GM23248 (cell line): ENCODE measurements at places on chromosomes 6 and 20. TPM values are rescaled to one million over a fixed set of nuclear protein-coding genes. Genes with fewer than 3 reads are reported as not detected.
A peak's percentile ranks its signal among the peaks of the same experiment; 100 is the strongest.

Gene MC3R
- total RNA-seq, result not detected in 2 replicates

Gene ADAT2
- total RNA-seq, result 3.2 and 3.4 TPM in 2 replicates

Gene WASF1
- total RNA-seq, result 12.3 and 14.4 TPM in 2 replicates

Gene MYH7B
- under 0.01 and 0.11 TPM in 2 replicates for total RNA-seq

- DNase-seq, result no peak
- H3K36me3 ChIP-seq, result no peaks in the 10 kb centered on the region
- no peaks in the 10 kb centered on the region for H3K27me3 ChIP-seq
- no peak overlapping the region for H3K4me3 ChIP-seq
- H3K4me1 ChIP-seq, result no peaks in the 10 kb centered on the region
- H3K27ac ChIP-seq, result no peak overlapping the region
Measured at GRCh38 chr6:143039548-143039947, 21.1 kb upstream of the AIG1 start.

DNA sequence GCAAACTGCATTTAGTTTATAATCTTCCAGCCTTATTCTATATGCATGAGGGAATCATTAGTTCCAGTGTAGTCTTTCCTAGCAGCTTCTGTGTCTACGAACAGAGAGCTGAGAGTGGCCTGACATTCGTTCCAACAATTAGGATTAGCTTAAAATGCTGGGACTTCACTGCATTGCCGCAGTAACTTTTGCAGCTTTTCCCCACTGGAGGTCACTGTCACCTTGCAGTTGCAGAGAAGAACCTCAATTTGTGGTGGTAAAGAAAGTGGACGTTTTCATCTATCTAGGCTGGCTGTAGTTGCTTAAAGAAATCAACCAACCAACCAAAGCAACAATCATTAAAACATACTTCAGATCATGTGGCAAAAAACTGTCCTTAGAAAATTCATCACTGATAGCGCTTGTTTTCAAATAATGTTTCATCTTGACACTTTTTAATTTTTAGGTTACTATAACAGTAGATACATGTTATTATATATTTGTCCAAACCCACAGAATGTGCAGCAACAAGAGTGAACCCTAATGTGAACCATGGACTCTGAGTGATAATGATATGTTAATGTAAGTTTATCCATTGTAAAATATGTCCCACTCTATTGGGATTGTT, 12.2 kb downstream of the MYLK4 start:
- H3K27me3 ChIP-seq, result no peaks in the 10 kb centered on the region
- peaks cover 3% of the 10 kb centered on the region; the same call in 1 of the 2 replicates for H3K4me1 ChIP-seq
- no peak overlapping the region for H3K27ac ChIP-seq
- H3K4me3 ChIP-seq, result no peak overlapping the region
- peak; percentile 71 for DNase-seq

DNA sequence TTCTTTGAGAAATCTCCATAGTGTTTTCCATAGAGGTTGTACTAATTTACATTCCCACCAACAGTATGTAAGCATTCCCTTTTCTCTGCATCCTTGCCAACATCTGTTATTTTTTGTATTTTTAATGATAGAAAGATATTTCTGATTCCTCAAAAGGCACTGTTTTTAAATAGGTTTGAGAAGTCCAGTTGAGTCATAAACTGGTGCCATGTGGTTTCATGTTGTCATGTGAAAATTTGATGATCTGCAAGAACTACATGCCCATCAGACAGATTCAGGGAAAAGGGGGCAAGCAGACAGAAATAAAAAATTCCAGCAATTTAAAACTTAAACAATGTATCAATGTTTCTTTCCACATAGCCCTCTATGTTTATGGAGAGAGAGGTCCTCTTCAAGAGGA, 227.5 kb downstream of the KCNQ5 start:
- no peak overlapping the region for H3K4me3 ChIP-seq
- no peaks in the 10 kb centered on the region for H3K36me3 ChIP-seq
- no peak overlapping the region for H3K27ac ChIP-seq
- H3K4me1 ChIP-seq, result no peaks in the 10 kb centered on the region
- no peaks in the 10 kb centered on the region for H3K27me3 ChIP-seq

DNA sequence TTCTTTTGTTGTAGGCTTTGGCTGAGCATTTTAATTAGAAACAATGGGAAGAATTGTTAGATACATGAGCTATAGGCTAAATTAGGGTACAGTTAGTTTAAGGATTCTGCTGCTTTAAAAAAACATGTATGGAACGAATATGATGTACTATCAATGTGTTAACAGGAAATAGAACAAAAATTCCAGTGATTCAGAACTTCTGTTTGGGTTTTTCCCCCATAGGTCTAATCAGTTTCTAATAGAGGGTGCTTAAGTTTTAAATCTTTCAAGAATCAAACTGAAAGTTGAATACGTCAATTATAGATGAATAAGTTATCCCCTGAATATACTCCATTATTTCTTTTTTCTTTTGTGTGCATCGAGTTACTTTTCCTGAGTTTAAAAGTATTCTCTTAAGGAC, 1.9 kb downstream of the TAB2 start:
- peak; percentile 28 for DNase-seq
- H3K4me3 ChIP-seq, result peak overlapping the region; percentile 93
- H3K27ac ChIP-seq, result peak overlapping the region; percentile 69
- peaks cover 37% of the 10 kb centered on the region for H3K4me1 ChIP-seq

GRCh38 chr6:31614684-31615578, at the start of gene AIF1:
AIF1 (plus strand) TSS chr6:31615234; CDS start chr6:31615330, 96 bp downstream.
- no peaks in the 10 kb centered on the region for H3K4me1 ChIP-seq
- no peaks in the 10 kb centered on the region for H3K27me3 ChIP-seq
- no peak within 1 kb of the TSS for H3K27ac ChIP-seq
- H3K36me3 ChIP-seq, result no peaks in the 10 kb centered on the region

DNA sequence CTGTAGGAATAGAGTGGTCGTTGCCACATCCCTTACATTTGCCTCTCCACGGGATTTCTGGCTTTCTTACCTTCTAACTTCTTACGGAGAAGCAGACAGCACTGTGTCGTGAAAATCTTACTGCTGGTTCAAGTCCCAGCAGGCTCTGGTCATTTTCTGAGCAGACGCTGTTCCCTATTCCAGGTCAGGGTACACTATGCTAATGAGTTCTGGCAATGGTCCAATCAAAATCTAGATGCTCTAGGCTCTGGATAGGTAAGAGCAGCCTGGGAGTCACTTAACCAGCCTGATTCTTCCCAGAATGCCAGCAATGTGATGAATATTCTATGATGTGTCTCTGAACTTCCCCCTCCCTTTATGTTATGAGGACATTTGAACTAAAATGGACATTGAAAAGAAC, at the start of gene GCM1:
Gene GCM1 (minus strand): TSS at position 158 of the 400 bp plus-strand sequence. CDS start 3,209 bp downstream, outside the sequence.
- H3K36me3 ChIP-seq, result no peaks in the 10 kb centered on the region
- H3K4me1 ChIP-seq, result no peaks in the 10 kb centered on the region
- H3K27me3 ChIP-seq, result no peaks in the 10 kb centered on the region; the same call in 1 of the 2 replicates
- H3K4me3 ChIP-seq, result no peak within 1 kb of the TSS
- H3K27ac ChIP-seq, result no peak within 1 kb of the TSS
- DNase-seq, result no peak

DNA sequence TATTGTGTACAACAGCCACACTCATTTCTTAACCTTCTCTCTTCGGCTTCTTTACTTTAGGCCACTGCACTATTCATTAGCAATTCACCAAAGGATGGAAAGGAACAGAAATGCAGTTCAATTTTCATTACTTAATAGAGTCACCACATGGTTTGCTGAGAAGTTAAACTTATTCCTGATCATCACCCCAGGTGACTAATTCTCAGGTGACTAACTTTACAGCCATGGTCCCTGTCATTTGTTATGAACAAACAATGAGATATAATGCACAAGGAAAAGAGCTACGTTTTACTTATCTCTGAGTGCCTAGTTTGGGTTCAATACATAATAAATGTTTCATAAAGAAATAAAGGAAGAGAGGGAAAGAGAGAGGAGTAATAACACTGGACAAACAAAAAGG, 45.8 kb upstream of the DST start:
- H3K36me3 ChIP-seq, result no peaks in the 10 kb centered on the region
- peak; percentile 61 for DNase-seq
- peaks cover 86% of the 10 kb centered on the region for H3K4me1 ChIP-seq
- H3K4me3 ChIP-seq, result peak overlapping the region; percentile 74
- peak overlapping the region; percentile 92 for H3K27ac ChIP-seq

DNA sequence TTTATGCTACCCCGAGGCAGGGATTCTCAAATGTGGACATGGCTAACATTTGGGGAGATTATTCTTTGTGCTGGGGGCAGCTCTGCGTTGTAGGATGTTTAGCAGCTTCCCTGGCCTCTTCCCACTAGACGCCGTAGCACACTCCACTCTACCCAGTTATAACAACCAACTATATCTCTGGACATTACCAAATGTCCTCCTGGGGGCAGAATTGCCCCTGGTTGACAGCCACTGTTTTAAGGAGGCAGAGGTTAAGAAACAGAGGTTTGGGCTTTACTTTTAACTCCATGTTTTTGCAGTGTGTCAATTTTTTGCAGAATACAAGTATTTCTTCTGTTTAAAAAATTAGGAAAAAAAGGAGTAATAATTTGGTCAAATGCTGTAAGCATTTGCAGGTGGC, 56.2 kb upstream of the BMP6 start:
- DNase-seq, result no peak
- H3K4me3 ChIP-seq, result no peak overlapping the region
- peaks cover 32% of the 10 kb centered on the region for H3K4me1 ChIP-seq
- H3K36me3 ChIP-seq, result no peaks in the 10 kb centered on the region

- H3K4me3 ChIP-seq, result no peak overlapping the region
- no peaks in the 10 kb centered on the region for H3K36me3 ChIP-seq
Measured at GRCh38 chr6:126361832-126362440, 22.0 kb downstream of the CENPW start.

GRCh38 chr20:48155268-48155667, 370.0 kb upstream of the SULF2 start:
- no peaks in the 10 kb centered on the region for H3K36me3 ChIP-seq
- H3K27ac ChIP-seq, result no peak overlapping the region
- H3K4me3 ChIP-seq, result no peak overlapping the region
- H3K4me1 ChIP-seq, result no peaks in the 10 kb centered on the region
- no peak for DNase-seq

- no peak for DNase-seq
- H3K36me3 ChIP-seq, result no peaks in the 10 kb centered on the region
- H3K4me1 ChIP-seq, result no peaks in the 10 kb centered on the region
- no peak overlapping the region for H3K4me3 ChIP-seq
- H3K27ac ChIP-seq, result no peak overlapping the region
- no peaks in the 10 kb centered on the region; the same call in 1 of the 2 replicates for H3K27me3 ChIP-seq
Measured at GRCh38 chr6:106381223-106381622, 20.7 kb downstream of the CRYBG1 start.

DNA sequence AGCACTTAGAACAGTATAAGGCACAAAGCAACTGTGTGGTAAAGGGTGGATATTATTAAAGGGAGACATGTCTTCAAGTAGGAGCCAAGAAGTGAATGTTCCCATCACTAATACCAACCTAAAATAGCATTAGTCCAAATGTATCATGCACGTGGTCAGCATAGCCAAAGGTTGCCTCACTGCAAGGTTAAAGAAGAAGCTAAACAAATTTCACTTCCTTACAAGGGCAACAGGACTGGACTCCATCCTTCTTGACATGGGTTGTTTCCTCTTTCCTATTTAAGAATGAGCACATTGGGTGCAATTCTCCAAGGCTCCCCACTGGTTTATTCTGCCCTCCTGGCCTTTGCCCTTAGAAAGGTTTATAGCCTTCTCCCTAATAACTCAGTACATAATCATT, 186.7 kb downstream of the PHACTR1 start:
- no peak overlapping the region for H3K4me3 ChIP-seq
- no peaks in the 10 kb centered on the region for H3K4me1 ChIP-seq
- no peaks in the 10 kb centered on the region for H3K36me3 ChIP-seq
- no peak for DNase-seq
- no peaks in the 10 kb centered on the region for H3K27me3 ChIP-seq

DNA sequence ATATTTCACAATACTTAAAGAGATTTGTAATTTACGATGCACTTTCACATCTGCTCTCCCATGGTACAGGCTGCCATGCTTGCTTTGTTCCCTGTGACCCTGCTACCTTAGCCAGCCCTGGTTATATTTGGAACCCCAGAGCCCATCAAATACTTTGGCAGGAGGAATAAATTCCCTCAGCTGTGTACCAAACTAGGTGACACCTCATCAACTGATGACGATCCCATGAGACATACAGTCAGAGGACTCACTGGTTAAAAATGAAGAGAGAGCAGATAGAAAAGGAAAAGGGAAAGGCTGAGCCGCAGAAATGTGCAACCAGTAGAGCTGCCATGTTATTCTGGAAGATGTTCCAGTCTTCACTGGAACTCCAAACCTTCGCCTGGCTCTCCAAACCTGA, 120.0 kb downstream of the SIM1 start:
- H3K4me1 ChIP-seq, result peaks cover 69% of the 10 kb centered on the region
- peak overlapping the region; percentile 30; the same call in 1 of the 2 replicates for H3K4me3 ChIP-seq
- H3K36me3 ChIP-seq, result no peaks in the 10 kb centered on the region
- DNase-seq, result peak; percentile 90
- peak overlapping the region; percentile 75 for H3K27ac ChIP-seq
- no peaks in the 10 kb centered on the region for H3K27me3 ChIP-seq

DNA sequence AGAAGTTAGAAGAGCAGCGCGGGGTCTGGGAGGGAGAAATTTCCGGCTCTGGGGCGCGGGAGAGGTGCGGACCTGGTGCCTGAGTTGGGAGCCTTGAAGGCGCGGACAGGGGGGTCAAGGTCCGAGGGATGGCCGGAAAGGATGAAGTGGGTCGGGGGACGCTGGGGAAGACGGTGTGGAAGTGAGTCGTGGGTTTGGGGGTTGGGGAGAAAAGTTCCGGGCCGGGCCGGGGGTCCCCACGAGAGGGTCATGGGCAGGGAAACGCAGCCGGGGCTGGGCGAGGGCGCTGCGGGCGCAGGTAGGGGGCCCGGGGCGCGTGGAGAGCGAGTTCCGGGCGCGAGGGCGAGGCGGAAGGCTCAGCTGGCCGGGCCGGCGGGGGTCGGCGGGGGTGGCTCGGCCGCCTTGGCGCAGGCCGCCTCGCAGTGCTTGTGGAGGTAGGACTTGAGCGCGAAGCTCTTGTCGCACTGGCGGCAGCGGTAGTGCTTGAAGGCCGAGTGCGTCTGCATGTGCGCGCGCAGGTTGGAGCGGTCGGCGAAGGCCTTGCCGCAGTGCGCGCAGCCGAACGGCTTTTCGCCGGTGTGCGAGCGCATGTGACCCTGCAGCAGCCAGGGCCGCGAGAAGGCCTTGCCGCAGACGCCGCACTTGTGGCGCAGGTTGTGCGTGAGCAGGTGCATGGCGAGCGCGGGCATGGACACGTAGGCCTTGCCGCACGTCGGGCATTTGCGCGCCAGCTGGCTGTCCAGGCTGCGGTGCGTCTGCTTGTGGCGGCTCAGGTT, 10.5 kb upstream of the SRXN1 start:
- DNase-seq, result peak; percentile 47
- no peak overlapping the region for H3K27ac ChIP-seq
- H3K4me1 ChIP-seq, result peaks cover 18% of the 10 kb centered on the region
- H3K4me3 ChIP-seq, result no peak overlapping the region
- H3K27me3 ChIP-seq, result peaks cover 35% of the 10 kb centered on the region
- H3K36me3 ChIP-seq, result no peaks in the 10 kb centered on the region

DNA sequence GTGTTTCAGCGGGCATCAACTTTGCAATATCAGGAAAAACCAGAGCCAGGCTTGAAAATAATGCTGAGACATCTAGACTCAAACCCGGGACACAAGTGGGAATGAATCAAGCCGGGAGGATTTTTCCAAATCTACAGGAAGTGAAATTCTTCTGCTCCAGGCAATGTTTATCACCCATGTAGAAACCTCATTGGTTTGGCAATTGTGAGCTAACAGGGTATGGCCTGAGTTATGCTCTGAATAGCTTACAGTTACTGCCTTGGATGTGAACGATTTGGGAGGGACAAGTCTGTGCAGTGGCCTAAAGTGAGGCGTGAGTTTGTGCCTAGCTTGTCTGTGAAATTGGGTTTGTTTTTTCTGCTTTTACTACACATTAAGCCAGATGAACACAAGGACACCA, 87.4 kb downstream of the PCSK2 start:
- no peak for DNase-seq
- no peak overlapping the region for H3K4me3 ChIP-seq
- H3K27me3 ChIP-seq, result no peaks in the 10 kb centered on the region; the same call in 1 of the 2 replicates
- H3K4me1 ChIP-seq, result no peaks in the 10 kb centered on the region

GRCh38 chr6:41634657-41635056, 3.6 kb upstream of the MDFI start:
- DNase-seq, result no peak
- H3K4me3 ChIP-seq, result no peak overlapping the region
- peaks cover 5% of the 10 kb centered on the region; the same call in 1 of the 2 replicates for H3K4me1 ChIP-seq
- no peak overlapping the region for H3K27ac ChIP-seq
- peaks cover 52% of the 10 kb centered on the region for H3K27me3 ChIP-seq
